ENCODE measurements at places on chromosomes 4 and X.

DNA sequence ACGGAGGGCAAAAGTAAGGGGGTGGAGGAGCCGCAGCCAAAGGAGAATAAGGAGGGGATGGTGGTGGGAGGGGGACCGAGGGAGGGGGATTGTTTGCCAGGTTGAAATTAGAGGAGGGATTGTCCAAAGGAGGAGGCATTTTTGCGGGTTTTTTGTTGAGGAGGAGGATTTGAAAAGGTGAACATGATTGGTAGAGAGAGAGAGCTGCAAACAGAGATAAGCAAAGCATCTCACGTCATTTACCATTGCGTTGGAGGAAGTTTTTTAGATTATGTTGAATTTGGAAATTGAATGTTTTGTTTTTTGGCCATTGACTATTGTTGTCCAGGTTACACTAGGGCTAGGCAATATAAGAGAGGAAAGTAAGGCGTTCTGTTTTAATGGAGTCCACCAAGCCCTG lies 54.5 kb upstream of the ABCB7 start:
- no peak for DNase-seq

GRCh38 chr4:144820011-144820727 lies 174.2 kb downstream of the HHIP start:
- DNase-seq = no peak

DNA sequence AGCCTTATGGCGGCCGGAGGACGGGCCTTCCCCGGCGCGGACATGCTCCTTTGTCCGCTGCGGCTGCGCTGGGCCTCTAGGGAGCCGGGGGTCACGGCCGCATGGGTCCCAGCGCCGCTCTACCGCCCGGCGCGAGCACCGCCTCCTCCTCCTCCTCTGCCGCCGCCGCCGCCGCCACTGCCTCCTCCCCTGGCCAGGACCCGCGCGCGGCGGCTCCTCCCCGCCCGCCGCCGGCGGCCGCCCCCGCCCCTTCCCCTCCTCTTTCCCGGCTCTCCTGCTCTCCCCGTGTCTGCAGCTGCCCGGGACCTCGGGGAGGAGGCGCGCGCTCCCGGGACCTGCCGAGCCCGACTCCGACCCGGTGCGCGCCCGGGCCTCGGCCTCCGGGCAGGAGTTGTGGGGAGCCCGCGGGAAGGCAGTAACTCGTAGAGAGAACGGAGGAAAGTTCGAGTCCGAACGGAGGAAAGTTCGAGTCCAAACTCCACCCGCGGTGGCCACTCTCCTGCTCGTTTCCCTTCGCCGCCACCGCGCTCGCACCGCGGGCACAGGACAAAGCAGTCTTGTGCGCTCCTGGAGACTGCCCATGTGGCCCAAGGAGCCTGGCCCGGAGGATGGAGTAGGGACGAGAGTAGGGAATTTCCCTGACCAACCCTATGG lies at the start of gene ADGRA3:
Gene ADGRA3 (minus strand): TSS at position 179 of the 654 bp plus-strand sequence. CDS start 282 bp downstream, outside the sequence.
- peak; percentile 79 for DNase-seq

GRCh38 chr4:16329125-16329796 lies 103.0 kb upstream of the TAPT1 start:
- DNase-seq = no peak

- DNase-seq = no peak
These were observed 32.1 kb upstream of the GLRA2 start for GRCh38 chrX:14497184-14497666.

- DNase-seq = no peak
These were observed 44.0 kb upstream of the ZCCHC13 start for GRCh38 chrX:74259885-74260491.

GRCh38 chr4:8067945-8068896 lies 90.4 kb downstream of the ABLIM2 start:
- DNase-seq = no peak

- no peak for DNase-seq
These were observed 186.1 kb upstream of the PSAPL1 start for GRCh38 chr4:7620814-7621176.

GRCh38 chrX:136205882-136206380 lies 45.3 kb downstream of the MAP7D3 start:
- DNase-seq = no peak

DNA sequence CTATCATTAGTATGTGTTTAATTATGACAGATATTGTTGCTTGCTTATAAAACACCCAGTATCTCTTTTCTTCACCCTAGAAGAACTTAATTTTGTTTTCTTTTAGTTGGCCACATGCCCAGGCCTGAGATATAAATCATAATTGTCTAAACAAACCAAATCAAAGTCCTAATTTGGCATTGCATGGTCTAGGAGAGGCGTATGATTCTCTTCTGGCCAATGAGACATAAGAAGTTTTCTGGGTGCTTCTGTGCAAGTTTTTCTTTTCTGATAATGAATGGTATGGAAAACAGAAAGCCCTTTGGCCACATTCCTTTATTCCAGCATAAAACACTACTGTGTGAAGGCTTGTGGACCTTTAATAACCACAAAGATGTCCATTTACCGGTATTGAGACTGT lies 192.9 kb upstream of the CTSO start:
- no peak for DNase-seq

GRCh38 chr4:134043266-134043665 lies 158.3 kb downstream of the PABPC4L start:
- DNase-seq = no peak

DNA sequence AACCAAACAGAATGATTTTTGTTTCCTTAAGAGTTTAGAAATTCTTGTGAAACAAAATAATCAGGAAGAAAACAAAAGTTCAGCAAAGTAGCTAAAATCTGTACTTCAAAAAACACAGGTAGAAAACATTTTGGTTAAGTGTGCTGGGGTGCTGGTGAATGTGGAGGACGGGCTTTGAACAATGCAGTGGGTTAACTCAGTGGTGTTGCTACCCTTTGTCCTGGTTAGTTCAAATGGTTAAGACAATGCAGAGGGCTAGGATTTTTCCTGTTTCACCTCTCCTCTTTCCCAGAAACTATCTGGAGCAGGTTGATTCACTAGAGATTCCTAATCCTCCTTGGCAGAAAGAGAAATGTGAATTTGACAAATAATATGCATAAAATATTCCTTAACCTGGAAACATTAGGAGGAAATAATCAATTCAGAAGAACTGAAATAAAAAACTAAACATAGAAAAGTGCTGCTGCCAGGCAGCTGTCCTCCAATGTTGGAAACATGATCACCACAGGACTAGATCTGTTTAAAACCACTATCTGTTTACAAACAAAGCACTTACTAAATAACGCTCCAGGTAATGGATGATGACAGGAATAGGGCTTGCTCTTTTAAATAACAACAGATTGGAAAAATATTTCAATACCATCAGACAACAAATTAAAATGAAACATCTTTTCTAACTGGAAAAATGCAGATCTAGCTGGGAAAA lies 148.9 kb downstream of the MAML3 start:
- no peak for DNase-seq

GRCh38 chr4:79199743-79200142 lies 126.1 kb downstream of the NAA11 start:
- no peak for DNase-seq

GRCh38 chr4:125187226-125188176 lies 127.3 kb upstream of the FAT4 start:
- DNase-seq = peak; percentile 94

GRCh38 chr4:41399231-41399630 lies 138.7 kb upstream of the LIMCH1 start:
- no peak for DNase-seq

- DNase-seq = peak; percentile 11
These were observed 768 bp downstream of the CLCN4 start for GRCh38 chrX:10157543-10157942.

DNA sequence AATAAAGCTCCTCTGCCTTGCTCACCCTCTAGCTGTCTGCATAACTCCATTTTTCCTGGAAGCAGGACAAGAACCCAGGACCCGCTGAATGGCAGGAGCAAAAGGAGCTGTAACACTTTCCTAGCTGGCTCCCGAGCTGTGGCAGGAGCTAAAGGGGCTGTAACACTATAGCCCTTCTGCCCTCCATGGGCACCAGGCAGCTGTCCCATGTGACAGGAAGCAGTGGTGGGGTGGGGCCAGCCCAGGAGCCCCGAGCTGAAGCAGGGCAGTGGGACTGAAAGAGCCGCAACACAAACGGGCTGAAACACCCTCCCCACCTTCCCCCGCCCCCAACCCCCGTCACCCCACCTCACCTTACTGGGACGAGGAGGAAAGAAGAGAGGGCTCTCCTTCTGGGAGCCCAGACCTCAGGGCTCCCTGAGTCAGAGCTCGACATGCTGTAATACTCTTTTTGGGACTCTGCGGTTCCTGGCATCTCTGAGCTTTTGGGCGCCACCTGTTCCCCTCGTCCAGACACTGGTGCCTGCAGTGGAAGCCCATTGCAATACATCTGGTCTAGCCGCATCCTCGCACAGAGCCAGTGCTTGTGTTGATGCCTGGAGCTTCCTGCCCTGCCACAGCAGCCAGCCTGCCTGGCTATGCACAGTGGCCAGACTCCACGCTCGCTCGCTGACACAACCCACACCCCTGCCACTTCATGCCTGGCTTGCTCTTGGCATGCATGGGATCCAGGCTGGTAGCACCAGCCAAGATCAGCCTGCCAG lies 39.4 kb downstream of the PPM1K start:
- DNase-seq = no peak

DNA sequence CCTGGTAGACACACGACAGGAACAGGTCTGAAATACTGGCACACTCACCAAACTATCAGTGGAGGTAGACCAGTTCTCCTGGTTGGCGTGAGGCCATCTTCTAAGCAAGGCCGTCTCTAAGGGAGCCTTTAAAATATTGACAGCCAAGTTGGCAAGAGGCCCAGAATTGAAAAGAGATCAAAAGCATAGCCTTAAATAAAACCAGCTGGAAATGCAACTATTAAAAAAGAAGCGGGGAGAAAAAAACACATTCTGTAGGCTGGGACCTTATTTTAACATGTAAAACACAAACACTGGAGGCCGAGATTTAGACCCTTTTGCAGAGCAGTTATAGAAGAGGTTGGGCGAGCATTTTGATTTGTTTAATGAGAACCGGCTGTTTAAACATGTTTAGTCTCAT lies 233.0 kb upstream of the CLNK start:
- DNase-seq = peak; percentile 16

- DNase-seq = peak; percentile 76
These were observed 85.7 kb upstream of the TBL1X start for GRCh38 chrX:9378980-9379696.

GRCh38 chr4:10180927-10181744 lies 64.5 kb upstream of the WDR1 start:
- DNase-seq = no peak

DNA sequence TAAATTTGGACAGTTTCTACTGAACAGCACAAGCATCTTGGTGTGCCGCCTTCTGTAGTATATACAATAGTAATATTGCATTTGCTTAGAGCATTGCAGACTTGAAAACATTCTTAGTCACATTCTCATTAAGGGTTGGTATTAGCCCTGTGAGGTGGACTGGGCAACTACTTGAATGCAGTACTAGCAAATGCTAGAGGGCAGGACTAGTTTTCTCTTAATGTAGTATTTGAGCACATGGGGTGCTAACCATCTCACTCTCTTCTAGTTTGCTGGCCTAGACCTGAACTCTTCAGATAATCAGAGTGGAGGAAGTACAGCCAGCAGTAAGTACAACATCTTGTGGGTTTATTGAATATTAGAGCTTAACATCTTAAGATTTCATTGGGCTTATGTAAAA lies 3.2 kb downstream of the DDX3X start:
- no peak for DNase-seq

DNA sequence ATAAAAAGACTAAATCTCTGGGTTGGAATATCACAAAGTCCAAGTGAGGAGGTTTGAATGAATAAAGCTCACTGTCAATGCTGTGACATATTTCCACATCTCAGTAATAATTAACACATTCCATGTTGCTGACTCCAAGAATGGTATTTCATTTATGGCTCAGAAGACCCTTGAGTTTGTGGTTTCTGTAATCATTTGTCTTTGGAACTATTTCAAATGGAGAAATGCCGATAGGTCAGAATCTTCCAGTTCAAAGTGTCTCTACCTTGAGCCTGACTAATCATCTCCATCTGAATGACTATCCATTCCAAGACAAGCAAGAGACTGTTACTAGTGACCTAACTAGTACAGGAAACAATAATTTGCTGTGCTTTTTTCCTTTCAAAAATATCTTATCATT lies 24.2 kb upstream of the SLC2A9 start:
- DNase-seq = peak; percentile 45

- peak; percentile 82 for DNase-seq
These were observed 115.4 kb downstream of the STPG2 start for GRCh38 chr4:98027827-98028226.

- no peak for DNase-seq
These were observed 562.8 kb upstream of the IGFBP7 start for GRCh38 chr4:57672846-57673433.

DNA sequence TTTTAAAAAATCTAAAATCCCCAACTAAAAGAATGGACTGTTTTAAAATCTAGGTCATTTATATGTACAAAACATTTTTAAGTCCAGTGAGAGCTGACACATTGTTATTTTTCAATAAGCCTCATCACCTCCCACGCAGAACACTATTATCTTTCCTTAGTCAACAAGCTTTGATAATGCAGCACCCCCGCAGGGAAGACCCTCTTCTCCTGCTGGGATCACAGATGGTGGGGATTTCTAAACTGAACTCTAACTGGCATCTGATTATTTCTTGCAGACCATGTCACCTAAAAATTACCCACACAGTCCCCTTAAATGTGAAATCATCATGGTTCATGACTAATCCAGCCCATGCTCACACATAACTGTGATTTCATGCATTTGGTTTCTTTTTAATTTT lies 11.6 kb downstream of the SYTL4 start:
- DNase-seq = no peak

DNA sequence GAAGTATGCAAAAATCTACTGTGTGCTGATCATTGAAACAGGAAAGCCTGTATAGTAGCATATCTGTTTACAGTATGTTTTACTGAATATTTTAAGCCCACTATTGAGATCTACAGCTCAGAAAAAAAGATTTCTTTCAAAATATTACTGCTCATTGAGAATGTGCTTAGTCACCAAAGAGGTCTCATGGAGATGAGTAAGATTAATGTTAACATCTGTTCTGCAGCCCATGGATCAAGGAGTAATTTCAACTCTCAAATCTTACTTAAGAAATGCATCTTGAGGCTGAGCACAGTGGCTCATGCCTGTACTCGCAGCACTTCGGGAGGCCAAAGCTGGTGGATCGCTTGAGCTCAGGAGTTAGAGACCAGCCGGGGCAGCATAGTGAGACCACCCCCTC lies 3.3 kb downstream of the RNF4 start:
- DNase-seq = peak; percentile 50

DNA sequence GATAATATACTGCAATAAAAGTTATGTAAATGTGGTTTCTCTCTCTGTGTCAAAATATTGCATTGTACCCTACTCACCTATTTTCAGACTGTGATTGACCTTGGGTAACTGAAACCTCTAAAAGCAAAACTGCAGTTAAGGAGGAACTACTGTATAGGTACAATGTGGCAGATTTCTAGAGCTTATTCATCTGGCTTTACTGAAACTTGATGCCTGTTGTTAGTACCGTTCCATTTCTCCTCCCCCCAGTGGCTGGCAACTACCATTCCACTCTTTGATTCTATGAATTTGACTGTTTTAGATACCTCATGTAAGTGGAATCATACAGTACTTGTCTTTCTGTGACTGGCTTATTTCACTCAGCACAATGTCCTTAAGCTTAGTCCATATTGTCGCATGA lies 61.9 kb downstream of the HOPX start:
- DNase-seq = peak; percentile 47

- no peak for DNase-seq
These were observed 333.6 kb upstream of the F9 start for GRCh38 chrX:139196890-139197289.

GRCh38 chr4:122252584-122252983 lies 100.5 kb downstream of the BLTP1 start:
- DNase-seq = no peak

All from epithelial cell of esophagus (primary cell).